NCI-H446 treated with DMSO at 0.1 percent for 48 hours (cell line): ENCODE measurements at places on chromosomes 16 and 17.

- peak; percentile 42 for DNase-seq
Measured at GRCh38 chr16:49748322-49748721, 107.6 kb downstream of the ZNF423 start.

DNA sequence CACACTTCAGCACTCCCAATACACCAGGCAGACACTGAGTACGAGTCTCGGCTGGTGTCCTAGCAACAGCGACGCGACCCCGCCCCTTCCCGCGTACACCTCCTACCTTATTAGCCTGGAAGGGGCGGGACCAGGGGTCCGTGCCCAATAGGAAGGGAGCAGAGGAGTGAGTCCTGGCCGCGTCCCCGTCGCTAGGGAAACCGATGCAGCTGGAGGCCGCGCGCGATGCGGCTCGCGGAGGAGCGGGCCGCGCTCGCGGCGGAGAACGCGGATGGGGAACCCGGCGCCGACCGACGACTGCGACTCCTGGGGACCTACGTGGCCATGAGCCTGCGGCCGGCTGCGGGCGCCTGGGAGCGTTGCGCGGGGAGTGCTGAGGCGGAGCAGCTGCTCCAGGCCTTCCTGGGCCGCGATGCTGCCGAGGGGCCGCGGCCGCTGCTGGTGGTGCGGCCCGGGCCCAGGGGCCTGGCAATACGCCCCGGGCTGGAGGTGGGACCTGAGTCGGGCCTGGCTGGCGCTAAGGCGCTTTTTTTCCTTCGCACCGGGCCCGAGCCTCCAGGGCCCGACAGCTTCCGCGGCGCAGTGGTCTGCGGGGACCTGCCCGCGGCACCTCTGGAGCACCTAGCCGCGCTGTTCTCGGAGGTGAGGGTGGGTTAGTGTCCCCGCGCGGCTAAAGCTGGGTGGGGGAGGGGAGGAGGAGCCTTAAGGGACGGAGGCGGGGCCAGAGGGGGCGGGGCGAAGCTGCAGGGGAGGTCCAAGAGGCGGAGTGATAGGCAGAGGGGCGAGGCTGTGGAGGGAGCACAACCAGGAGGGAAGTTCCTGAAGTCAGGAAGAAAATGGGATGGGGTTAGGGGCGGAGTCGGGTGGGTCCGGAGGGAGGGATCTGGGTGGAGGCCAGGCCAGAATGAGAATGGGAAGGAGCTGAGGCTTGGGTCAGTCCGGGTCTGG is at the start of gene DNAH9:
Gene DNAH9, plus strand, starts transcription at position 197 of the 948 bp plus-strand sequence. Its CDS starts 29 bp downstream, at position 226.
- DNase-seq = peak; percentile 4

- DNase-seq = no peak
Measured at GRCh38 chr17:58693751-58694150, 1.3 kb downstream of the RAD51C start.

DNA sequence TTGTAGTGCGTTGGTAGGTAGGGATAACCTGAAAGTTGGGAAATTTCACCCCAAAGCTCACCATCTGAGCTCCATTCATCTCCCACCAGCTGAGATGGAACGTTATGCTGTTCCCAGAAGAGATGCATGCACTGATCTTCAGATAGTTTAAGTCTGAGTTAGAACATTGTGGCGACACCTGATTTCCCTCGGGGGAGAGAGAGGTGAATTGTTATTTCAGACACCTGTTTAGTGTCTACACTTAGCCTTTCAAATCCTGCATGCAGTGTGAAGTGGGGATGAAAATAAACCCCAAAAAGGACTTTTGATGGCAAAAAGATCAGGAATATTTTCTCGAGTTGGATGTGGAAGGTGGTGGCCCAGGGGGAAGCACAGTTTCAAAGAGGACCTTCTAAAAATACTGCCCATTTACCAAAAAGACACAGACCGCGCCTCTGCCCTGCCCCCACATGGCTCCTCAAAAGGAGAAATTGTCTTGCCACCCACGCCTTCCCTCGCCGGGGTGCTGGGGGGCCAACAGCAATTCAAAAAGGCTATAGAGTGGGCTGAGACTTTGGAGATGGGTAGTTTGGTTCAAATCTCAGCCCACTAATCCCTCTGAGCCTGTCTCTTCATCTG is 11.4 kb downstream of the CIITA start:
- DNase-seq = no peak

DNA sequence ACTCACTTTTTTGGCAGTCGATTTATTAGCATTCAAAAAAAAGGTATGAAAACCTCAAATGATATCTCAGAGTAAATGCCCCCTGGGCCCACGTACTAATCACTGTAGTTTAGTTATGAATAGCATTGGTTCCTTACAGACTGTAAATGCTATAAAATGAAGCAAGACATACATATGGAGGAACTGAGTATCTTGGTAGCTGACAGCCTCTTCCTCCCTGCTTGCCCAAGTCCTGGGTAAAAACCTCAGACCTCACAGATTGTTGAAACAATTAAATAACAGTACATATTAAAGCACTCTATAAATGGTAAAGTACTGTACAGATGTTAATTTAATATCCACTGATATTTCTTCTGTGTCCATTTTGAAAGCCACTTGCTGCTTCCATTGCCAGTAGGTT is 33.2 kb upstream of the ABCC11 start:
- no peak for DNase-seq

GRCh38 chr17:73900516-73900915 is 256.3 kb upstream of the SDK2 start:
- no peak for DNase-seq

DNA sequence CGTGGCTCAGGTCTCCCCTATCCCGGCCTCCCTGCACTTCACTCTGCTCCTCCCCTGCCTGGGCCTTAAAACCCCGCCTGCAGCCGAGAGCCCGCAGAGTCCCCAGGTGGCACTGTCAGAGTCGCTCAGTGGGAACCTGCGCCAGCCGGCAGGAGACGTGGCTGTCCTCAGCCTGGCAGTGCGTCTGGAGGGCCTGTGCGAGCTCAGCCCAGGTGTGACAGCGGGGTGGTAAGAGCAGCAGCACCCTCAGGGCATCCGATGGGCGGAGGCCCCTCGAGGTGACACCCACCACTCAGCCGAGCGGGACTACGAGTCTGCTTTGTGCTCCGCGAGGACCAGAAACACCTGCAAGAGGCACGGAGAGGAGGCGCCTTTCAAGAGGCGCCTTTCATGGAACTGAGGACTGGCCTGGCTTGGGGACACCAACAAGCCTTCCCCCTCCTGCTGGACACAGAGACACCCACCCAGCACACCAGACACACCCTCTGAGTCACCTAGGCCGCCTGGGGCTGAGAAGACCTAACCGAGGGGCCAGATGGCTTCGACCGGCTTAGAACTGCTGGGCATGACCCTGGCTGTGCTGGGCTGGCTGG is at the start of gene CLDN9:
Gene CLDN9, plus strand, starts transcription at position 96 of the 593 bp plus-strand sequence. Its CDS starts 440 bp downstream, at position 536.
- no peak for DNase-seq

DNA sequence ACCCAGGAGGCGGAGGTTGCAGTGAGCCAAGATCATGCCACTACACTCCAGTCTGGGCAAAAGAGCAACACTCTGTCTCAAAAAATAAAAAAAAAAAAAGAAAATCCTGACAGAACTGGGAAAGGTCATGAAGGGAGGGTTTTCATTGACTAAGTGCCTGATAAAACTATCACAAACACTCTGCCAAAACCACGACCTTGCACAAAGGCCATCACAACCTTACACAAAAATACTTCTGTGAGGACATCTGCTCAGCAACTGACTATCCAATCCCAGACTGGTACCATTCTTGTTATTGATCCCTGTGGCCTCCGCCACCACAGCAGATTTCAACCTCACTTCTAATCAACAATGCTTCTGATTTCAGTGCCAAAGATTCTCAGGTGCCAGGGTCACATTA is 40.1 kb downstream of the MPHOSPH6 start:
- DNase-seq = no peak

DNA sequence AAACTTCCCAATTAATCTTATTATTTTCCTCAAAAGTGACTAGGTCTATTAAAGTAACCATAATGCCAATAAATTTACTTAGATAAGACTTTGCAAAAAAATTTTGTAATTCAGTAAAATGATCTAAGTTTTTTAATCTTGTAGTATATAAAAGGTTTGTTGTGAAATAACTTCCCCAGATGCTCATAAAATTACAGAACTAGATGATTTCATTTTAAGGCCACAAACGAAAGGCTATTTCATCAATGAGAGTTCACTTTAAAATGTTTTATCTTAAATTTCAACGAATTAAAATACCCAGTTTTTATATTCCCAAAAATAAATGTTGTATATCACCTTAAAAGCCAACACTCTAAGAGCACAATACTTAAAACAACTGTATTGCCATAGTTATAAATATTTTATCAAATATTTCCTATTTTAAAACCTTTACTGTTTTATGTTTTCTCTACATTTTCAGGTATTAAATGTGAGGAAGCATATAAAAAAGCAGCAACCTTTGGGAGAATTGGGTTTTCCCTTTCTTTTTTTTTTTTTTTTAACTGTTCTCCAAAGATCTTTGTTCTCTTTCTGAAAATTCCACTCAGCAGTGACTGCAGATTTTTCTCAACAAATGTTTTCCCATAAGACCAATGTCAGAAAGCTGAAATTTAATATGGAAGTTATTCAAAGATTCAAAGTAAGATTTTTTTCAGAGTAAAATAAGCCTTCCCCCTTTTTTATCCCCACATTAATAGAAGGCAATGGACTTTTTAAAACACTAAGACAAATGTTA is 169.9 kb downstream of the CYB561 start:
- no peak for DNase-seq

DNA sequence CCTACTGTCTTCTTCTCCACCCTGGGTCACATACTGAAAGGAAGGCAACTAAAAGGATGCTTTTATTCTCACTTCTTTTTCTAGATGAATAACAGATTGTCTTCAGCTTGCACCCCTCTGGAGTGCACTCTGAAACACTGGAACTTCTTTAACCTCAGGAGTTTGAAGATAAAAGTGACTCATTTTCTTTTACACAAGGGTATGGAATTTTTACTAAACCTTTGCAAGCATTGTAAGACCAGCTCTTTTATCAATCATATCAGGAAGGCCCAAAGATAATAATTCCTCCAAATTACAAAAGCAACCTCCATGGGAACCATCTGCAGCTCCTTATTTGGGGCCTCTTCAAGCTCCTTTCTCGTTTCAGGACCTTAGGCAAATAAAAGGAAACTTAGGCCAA is 193.5 kb upstream of the KIF2B start:
- no peak for DNase-seq

GRCh38 chr17:70169709-70170597 is 621 bp downstream of the KCNJ2 start:
- peak; percentile 30 for DNase-seq

- DNase-seq = no peak
Measured at GRCh38 chr16:77219437-77219836, 20.2 kb downstream of the SYCE1L start.
